ENCODE measurements at places on chromosomes 3 and 15.

GRCh38 chr3:154050766-154051165, 70.4 kb upstream of the ARHGEF26 start:
- no peak for DNase-seq

GRCh38 chr3:54670201-54671000, 257.5 kb downstream of the LRTM1 start:
- DNase-seq, result no peak

GRCh38 chr3:77053795-77054194, 13.9 kb downstream of the ROBO2 start:
- no peak for DNase-seq

GRCh38 chr3:60146121-60146520, 1096.3 kb upstream of the CFAP20DC start:
- no peak for DNase-seq

- DNase-seq, result no peak
These were observed 142.1 kb upstream of the LRTM1 start for GRCh38 chr3:55069950-55070349.

All from activated CD4-positive, CD25-positive, alpha-beta regulatory T cell treated with anti-CD3 and anti-CD28 coated beads, Interleukin-2, amount 50 U/mL, for 16 hours (primary cell).